B cell (primary cell): ENCODE measurements at places on chromosomes 2 and 18. TPM values are rescaled to one million over a fixed set of nuclear protein-coding genes. Genes with fewer than 3 reads are reported as not detected.

SULT1C4 gene
- total RNA-seq = not detected in 2 replicates

EN1 gene
- not detected in 2 replicates for total RNA-seq

TGFA gene
- not detected in 2 replicates for total RNA-seq

- DNase-seq = no peak
Measured at GRCh38 chr2:46173030-46173429, 124.2 kb upstream of the EPAS1 start.

DNA sequence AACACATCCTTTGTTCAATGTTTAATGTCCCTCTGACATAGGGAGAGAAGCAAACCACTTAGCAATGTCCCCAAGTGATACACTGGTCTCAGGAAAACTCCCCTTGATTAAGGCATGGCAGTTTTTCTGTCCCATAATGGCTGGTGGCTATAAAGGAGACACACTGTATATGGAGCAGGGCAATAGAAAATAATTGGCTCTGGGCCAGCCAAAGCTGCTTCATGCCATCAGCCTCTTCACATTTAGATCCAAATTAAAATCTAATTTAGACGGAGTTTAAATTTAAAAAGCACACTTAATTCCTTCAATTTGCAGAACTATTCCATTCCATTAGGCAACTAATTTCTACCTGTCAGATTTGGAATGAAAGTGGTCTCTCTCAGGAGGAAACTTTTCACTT is 638.1 kb downstream of the DSC3 start:
- no peak for DNase-seq

GRCh38 chr18:28147674-28148171 is 29.2 kb downstream of the CDH2 start:
- DNase-seq = no peak

GRCh38 chr18:43875511-43875910 is 598.2 kb upstream of the SYT4 start:
- no peak for DNase-seq

- DNase-seq = no peak
Measured at GRCh38 chr2:88827821-88828220, 136.3 kb downstream of the RPIA start.

- DNase-seq = peak; percentile 76
Measured at GRCh38 chr18:13464432-13465123, 246.0 kb downstream of the LDLRAD4 start.

GRCh38 chr2:105104208-105104731 is 66.4 kb downstream of the MRPS9 start:
- no peak for DNase-seq

DNA sequence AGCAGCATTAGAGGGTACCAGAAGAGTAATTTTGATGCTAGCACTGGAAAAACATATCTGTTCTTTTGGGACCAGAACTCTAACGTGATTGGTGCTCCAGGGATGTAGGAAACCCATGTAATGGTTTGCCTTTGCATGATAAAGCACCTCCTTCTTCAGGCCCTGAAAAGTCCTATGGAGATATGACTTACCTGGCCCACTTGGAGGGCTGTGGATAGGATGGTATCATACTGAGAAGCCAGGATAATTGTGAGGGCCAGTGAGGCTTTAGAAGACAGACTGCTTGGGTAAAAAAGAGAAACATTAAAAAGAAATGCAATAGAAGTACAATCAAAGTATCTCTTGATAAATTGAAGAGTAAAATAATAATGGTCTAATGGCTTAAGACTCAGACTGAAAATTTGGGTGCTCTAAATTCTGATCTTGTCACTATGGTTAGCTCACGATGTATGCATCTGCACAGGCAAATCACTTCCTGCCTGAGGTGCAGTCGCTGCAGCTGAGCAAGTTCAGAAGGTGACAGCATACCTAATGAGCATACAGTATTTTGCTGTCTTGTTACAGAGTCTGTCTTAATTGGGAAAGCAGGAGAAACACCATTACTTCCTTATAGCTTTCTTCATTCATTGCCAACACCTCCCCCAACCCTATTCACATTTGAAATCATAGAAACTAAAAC is 371.5 kb downstream of the NUP35 start:
- DNase-seq = peak; percentile 22

GRCh38 chr2:124816007-124816406 is 790.9 kb downstream of the CNTNAP5 start:
- DNase-seq = no peak

DNA sequence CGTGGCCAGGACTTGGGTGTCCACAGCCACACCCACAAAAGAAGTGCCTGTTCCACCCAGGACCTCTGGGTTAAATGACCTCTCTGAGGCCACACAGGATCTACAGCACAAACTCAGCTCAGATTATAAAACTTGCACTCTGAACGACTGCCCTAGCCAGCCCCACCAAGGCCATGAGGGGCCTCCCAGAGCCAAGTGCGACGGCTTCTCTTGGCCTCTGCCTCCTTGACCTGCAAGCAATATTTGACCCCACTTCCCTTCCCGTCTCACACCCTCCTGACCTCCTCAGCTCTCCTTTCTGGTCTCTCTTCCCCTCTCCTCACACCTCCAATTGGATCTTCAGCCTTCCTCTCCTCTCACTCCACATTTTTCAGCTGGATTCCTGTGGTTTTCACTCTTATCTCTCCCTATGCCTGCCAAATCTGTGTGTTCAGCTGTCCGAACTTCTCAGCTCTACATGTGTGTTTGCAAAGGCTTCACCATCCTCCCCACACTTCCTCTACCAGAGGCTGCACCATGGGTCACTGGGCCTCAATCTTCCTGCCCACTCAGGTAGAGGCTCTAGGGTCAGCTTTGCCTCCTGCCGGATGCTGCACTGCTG is 25.3 kb upstream of the STEAP3 start:
- no peak for DNase-seq

GRCh38 chr2:141508086-141508752 is 622.6 kb downstream of the LRP1B start:
- DNase-seq = no peak

DNA sequence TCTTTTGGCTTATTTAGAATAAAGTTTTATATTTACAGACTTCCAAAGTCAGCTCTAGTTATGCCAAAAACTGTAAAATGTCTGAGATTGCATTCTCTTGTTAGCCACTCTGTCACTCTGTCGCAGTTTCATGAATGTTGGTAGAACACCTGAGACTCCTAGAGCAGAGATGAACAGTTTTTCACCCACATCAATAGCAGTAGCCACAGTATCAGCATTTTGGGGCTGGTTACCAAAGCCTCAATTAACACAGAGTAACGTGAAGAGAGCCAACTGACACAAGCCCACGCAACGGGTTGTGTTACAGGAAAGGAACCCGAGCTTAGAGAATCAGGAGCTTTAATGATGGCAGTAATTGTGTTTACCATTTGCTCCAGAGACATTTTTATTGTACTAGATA is 443.0 kb upstream of the SLC39A10 start:
- no peak for DNase-seq

- peak; percentile 86 for DNase-seq
Measured at GRCh38 chr2:61470122-61470951, 550 bp downstream of the USP34 start.

DNA sequence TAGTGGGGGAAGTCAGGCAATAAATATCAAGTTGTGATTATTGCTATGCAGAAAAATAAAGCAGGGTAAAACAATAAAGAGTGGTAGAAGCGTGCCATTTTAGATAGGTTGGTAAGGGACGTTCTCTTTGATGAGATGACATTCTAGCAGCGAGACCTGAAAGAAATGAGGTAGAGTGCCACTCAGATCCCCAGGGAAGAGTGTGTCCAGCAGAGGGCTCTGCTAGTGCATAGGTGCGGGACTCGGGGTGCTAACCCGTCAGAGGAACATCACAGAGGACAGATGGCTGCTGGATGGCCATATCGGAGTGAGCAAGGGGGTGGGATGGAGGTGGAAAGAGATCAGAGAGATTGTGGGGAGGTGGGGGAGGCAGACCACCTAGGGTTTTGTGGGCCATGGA is 16.3 kb upstream of the GTF2A1L start:
- no peak for DNase-seq

DNA sequence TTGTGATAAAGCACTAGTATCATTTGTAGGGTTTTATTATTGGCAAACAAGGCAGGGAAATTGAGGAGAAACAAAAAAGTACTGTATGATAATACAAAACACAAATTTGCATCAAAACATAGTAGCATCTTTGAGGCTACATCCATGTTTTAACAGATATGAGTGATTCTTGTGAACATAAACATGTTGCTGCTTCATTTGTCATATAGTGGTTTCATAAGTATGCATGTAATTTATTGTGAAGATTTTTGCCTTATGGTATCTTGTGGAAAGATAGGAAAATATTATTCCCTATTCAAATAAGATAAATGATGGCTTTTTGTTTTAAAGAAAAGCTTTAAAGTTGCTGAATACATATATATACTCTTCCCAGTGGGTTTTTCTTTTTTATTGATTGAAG is 60.3 kb downstream of the VRK2 start:
- DNase-seq = no peak

- DNase-seq = no peak
Measured at GRCh38 chr2:200810998-200811332, 745 bp upstream of the BZW1 start.

- DNase-seq = no peak
Measured at GRCh38 chr2:119549241-119549640, 5.0 kb downstream of the CFAP221 start.

GRCh38 chr18:46939337-46939963 is 22.0 kb downstream of the KATNAL2 start:
- no peak for DNase-seq

GRCh38 chr2:105418522-105418921 is 19.7 kb upstream of the FHL2 start:
- no peak for DNase-seq
